ENCODE measurements at places on chromosomes 13 and 19.

DNA sequence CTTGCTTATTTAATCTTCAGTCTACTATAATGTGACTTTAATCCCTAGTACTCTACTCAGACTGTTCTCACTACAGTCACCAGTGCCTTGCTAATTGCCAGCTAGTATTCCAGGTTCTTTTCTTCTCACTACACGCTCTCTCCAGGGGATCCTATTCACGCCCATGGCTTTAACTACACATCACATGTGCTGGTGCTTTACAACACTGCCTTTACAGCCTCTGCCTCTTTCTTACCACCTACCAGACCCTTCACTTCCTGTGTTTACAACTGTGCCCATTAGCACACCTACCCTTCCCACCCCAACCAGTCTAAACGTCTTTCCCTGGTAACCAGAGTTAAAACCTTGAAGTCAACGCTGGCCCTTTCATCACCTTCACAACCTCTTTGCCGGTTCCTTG lies 249.5 kb downstream of the DNAJC15 start:
- no peak for DNase-seq

GRCh38 chr13:55577082-55577846 lies 1563.5 kb upstream of the PRR20A start:
- DNase-seq: no peak

DNA sequence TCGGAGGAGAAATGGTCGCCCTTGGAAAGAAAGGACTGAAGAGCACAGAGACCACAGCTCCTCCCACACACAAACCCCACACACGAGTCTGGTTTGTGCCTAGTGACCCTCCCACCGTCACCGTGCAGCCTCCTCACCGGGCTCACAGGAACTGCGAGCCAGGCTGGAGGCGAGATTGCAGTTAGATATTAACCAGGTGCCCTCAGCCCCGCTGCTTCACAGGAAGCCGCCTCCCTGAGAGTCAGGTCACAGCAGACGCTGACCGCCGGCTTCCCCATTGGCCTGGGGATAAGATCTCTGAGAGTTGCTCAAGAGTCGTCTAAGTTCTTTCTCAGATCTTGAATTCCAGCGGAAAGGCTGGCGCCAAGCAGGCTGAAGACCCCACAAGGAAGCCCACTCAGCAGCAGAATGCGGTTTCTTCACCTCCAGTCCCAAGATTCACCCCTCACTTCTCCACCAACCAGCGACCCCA lies 870 bp downstream of the ZNF44 start:
- no peak for DNase-seq

DNA sequence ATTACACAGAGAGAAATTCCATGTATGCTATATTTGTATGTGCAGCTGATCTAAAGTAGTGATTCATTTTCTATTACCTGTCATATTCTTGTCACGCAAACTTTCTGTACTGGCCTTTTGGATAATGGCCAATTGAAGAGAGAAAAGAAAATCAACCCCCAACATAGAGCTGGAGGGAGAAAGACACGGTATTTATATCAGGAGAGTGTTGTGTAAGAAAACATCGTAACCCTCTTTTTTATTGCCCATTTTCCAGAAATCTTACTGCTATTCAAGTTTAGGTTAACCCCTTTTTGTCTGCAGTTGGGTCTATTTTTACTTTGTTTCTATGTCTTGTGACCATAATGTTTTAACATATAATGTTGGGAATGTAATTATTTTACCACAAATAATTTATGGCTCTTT lies 27.9 kb downstream of the DGKH start:
- DNase-seq: no peak

DNA sequence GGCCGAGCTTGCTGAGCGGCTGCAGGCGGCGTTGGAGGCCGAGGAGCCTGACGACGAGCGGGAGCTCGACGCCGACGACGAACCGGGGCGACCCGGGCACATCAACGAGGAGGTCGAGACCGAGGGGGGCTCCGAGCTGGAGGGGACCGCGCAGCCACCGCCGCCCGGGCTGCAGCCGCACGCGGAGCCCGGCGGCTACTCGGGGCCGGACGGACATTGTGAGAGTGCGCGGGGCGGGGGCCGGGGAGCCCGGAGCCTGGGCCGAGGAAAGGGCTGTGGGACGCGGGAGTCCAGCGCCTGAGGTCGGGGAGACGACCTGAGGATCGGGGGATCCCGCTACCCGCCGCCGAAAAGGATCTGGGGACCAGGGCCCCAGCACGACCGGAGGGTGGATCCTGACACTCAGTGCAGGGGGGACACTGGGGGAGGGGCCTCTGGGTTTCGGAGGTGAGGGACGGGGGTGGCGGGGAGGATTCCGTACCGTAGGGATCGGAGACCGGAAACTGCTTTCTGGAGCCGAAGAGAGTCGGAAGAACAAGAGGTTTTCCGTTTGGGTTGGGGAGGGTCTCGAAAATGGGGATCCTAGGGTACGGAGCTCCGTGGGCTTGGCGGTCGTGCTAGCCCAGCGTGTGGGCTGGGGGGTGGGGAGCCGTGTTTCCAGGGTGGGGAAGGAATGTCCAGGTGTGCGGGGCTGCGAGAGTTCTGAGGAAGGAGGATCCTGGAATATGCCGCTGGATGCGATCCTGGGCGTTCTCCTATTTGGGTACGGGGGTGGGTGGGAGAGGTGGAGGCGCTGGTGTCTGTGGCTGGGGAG lies 616 bp downstream of the HNRNPUL1 start:
- no peak for DNase-seq

- no peak for DNase-seq
Observed at GRCh38 chr19:46073268-46073922, 32.6 kb upstream of the IGFL4 start.

- DNase-seq: peak; percentile 60
Observed at GRCh38 chr13:43546251-43546650, 240.5 kb downstream of the ENOX1 start.

- DNase-seq: no peak
Observed at GRCh38 chr19:10450853-10451609, 30.7 kb downstream of the PDE4A start.

GRCh38 chr13:20190481-20191310 lies 2.0 kb downstream of the GJB2 start:
- DNase-seq: no peak

DNA sequence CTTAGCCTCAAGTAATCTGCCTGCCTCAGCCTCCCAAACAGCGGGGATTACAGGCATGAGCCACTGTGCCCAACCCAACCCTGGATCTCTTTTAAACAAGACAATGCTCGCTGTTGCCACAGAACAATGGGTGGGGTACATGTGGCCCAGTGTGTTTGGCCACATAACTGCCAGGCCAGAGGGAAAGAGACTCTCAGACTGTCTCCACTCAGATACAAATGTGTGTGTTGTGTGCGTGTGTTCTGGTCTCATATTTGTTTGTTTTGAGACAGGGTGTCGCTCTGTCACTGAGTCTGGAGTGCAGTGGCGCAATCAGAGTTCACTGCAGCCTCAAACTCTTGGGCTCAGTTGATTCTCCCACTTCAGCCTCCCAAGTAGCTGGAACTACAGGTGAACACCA lies 25.8 kb downstream of the LDLR start:
- DNase-seq: no peak

- no peak for DNase-seq
Observed at GRCh38 chr19:48990400-48990799, 2.7 kb downstream of the GYS1 start.

DNA sequence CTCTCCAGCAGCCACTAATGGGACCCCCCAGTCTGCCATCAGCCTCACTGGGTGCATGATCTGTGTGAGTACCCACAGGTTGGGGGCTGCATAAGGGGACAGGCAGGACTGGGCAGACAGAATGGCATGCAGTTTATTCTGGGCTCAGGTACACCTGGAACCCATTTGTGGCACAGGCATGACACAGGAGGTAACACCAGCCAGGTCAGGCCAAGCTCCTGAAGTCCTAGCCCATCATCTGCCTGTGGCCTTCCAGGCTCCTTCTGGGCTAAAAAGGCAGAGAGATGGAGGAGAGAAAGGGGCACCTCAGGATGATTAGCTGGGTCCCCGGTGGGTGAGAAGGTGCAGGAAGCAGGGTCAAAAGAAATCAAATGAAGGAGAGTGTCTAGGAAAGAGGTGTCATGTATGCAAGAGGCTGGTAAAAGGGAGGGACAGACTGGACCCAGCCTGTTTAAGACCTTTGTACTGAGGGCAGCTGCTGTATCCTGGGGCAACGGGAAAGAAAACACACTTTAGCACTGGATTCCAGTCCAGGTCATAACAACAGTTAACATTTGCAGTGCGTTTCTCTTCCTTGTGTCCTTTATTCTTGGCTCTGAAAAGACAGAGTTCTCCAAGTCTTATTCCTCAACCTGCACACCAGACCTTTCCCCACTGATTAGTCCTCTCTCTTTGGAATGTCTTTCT lies 20.2 kb upstream of the DGKH start:
- no peak for DNase-seq

DNA sequence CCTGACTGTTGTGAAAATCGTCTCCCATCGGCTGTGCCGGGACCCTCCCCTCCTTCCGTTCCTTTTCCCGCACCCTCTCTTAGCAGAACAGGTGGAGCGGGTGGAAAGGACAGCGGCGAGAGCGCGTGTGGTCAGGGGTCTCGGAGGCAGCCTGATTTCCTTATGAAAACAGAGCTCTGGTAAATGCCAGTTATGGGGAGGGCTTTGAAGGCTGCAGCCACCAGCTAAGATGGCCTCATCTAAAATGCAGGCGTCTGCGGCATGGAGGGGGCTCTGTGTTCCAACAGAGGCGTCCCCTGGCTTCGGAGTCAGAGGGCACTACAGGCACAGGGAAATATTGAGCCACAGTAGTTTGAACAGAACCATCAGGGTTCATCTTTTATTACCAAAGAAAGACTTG lies 93.8 kb upstream of the SOX1 start:
- no peak for DNase-seq

GRCh38 chr19:7257148-7258040 lies 36.8 kb downstream of the INSR start:
- no peak for DNase-seq

DNA sequence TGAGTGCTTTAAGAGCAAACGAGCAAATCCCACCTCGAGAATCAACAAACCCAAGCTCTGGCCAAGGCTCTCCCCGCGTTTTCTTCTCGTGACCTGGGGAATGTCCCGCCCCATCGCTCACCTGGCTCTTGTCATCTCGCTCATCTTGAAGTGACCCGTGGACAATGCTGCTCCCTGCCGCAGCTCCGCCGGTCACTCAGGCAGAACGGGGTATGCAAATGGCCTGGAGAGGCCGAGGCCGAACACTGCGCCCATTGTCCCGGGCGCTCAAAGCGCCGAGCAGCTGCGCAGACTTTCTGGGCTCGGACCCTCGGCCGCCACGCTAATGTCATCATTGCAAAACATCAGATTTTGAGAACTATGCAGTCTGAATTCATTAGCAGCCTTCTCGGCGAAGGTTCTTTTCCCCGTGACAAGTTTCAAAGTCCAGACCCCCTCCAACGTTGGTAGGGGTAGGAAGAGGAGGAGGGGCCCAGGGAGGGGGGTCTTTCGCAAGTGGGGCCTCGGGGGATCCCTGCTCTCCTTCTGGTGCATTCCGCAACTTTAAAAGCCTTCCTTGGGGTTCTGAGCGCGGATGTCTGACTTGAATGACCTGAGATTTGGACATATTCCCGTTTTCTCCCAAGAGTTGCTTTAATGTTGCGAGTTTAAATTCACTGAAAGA lies 39.7 kb downstream of the SOX1 start:
- no peak for DNase-seq

DNA sequence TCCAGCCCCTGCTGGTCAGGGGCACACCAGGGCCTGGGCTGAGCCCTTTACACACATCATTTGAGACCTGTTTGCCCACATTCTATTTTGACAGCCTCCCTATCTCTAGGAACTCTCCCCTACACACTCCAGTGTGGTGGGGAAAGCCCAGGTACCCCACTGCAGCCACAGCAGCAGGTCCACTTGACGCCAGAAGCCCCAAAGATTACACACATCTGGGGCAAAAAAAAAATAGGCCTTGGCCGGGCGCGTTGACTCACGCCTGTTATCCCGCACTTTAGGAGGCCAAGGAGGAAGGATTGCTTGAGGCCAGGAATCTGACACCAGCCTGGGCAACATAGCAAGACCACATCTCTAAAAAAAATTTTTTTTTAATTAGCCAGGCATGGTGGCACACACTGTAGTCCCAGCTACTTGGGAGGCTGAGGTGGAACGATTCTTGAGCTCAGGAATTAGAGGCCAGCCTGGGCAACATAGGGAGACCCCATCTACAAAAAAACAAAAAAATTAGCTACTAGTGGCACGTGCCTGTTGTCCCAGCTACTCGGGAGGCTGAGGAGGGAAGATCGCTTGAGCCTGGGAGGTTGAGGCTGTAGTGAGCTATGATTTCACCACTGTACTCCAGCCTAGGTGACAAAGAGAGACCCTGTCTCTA lies 18.0 kb upstream of the CD22 start:
- no peak for DNase-seq

- no peak for DNase-seq
Observed at GRCh38 chr19:12090807-12091206, 26.3 kb downstream of the ZNF844 start.

GRCh38 chr13:28485551-28485950 lies 9.4 kb downstream of the FLT1 start:
- no peak for DNase-seq

- no peak for DNase-seq
Observed at GRCh38 chr13:111513766-111514609, 193.5 kb downstream of the TEX29 start.

- no peak for DNase-seq
Observed at GRCh38 chr13:110132225-110132982, 174.6 kb downstream of the COL4A1 start.

DNA sequence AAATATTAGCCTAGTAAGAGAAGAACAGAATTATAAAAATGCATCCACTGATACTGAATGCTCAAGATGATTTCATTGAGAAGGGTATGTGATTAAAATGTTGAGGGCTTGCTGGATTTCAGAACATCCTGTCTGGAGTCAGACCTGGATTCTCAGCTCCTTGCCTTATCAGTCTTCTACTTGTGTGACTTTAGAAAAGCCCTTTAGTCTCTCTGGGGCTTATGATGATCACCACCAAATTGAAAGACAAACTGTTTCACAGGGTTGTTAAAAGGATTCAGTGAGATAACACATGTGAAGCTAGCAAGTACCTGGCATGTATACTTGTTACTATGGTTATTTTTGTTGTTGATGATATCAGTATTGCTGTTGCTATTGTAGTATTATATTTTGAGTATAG lies 118.4 kb downstream of the GPC6 start:
- DNase-seq: no peak

DNA sequence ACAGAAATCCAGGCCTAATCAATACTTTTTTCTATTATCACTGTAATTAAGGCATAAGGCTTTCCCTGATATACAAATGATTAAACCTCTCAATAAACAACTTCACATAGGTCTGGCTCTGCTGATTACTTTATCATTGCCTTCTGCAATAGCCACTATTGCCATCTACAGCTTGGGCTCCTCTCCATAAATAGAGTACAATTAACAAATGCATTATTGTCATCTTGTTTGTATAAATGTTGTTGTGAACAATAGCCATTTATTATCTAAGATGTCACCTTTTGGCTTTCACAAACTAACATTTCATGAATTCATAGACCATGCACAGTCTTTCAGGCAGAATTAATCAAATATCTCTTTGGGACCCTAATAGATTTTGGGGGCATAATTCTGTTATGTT lies 53.3 kb downstream of the NHLRC3 start:
- DNase-seq: no peak

GRCh38 chr19:5775668-5776309 lies 8.8 kb downstream of the PRR22 start:
- no peak for DNase-seq

GRCh38 chr19:46232029-46232428 lies 2.5 kb downstream of the IGFL1 start:
- DNase-seq: no peak

- DNase-seq: no peak
Observed at GRCh38 chr19:1468274-1468820, 10.7 kb downstream of the C19orf25 start.

Data from NCI-H446 treated with DMSO at 0.1 percent for 48 hours (cell line).